Natural killer cell (primary cell): ENCODE measurements at places on chromosomes 11 and 22. TPM values are rescaled to one million over a fixed set of nuclear protein-coding genes. Genes with fewer than 3 reads are reported as not detected.

DNA sequence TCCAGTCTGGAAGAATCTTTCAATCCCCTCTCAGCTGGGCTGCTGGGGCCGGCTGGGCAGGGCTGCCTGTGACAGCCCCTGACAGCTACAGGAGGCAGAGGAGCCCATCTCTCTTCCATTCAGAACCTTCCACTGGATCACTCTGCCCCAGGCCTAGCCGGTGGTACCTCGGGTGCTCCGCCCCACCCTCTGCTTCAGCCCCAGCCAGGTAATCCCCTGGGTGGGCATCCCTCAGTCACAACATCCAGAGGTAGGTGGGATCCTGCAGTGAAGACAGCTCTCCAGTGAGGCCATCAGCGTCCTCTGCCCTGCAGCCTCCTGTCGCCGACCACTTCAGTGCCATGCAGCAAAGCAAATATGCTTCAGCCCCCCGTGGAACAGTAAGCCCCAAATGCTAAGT, 223.7 kb downstream of the DSCAML1 start:
- DNase-seq: no peak

DNA sequence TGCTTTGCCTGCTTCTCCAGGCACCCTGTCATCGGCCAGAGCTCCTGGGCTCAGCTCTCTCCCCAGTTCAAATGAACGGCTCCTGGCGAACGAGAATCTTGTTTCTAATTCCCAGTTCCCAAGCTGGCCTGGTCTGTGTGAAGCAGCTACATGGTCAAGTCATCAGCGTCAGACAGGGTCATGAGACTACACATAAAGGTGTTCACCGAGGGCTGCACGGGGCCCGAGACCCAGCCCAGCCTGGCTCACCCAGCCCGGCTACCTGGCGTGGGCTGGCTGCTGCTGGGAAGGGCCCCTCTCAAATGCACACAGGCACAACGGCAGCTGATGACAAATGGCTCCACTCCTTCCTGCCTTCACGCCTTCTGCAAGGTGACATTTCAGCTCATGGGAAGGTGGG, 14.6 kb upstream of the CELSR1 start:
- DNase-seq: no peak

DNA sequence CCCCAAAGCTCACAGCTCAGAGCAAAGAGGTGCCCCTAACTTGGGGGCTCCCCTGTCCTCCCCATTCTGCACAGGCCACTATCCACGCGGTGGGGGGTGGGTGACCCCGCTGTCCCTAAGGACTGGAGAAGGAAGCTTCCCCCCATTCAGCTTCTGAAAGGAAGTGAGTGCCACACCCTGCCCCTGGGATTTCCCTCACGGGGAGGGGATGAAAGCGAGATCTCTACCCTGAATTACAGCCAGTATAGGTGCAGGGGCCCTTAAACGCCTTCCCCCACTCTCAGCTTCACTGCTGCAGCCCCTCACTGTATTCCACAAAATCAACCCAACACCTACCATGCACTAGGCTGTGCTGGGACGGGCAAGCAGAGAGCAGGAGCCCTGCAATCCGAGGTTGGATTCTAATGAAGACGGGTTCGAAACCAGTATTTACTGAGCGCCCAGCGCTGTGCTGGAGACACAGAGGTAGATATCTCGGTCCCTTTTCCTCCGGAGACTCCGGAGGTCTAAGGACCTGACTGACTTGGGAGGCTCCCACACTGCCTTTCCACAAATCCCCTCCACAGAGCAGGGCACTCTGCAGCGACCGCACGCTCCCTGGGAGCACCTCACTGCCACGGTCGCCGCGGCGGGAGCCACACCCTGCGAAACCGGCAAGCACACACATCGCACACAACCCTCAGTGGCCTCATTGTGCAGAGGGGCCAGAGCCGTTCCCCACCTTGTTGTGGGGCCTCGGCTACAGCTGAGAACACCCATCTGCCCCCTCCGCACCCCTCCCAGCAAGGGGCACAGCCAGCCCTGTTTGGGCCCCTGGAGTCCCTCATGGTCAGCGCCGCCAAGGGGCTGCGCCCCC, 1.8 kb downstream of the AHNAK start:
- peak; percentile 71 for DNase-seq

TENM4 gene
- total RNA-seq: 0.63 TPM

WDR74 gene
- total RNA-seq: 173 TPM

CNTF gene
- 4.9 TPM for total RNA-seq
